ENCODE measurements at places on chromosomes 3 and 15.

- no peak for DNase-seq
Observed at GRCh38 chr3:89372456-89372855, 265.0 kb downstream of the EPHA3 start.

DNA sequence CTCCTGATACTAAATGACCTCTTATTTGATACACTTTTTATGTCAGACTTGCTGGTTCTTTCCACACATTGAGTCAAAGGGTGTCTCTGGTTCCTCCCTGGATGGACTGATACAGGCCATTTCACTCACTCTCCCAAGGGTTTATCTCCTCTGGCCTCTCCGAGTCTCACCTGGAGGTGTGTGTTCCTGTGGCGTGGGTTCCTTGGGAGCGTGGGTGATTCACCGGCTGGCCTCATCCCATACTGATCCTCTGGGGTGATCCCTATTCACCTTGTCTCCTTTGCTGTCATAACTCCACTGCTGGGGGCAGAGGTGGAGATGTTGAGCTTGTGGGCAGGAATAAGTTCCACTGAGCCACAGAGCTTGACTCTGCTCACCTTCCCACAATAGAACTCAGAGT lies 61.1 kb downstream of the ST6GAL1 start:
- no peak for DNase-seq

DNA sequence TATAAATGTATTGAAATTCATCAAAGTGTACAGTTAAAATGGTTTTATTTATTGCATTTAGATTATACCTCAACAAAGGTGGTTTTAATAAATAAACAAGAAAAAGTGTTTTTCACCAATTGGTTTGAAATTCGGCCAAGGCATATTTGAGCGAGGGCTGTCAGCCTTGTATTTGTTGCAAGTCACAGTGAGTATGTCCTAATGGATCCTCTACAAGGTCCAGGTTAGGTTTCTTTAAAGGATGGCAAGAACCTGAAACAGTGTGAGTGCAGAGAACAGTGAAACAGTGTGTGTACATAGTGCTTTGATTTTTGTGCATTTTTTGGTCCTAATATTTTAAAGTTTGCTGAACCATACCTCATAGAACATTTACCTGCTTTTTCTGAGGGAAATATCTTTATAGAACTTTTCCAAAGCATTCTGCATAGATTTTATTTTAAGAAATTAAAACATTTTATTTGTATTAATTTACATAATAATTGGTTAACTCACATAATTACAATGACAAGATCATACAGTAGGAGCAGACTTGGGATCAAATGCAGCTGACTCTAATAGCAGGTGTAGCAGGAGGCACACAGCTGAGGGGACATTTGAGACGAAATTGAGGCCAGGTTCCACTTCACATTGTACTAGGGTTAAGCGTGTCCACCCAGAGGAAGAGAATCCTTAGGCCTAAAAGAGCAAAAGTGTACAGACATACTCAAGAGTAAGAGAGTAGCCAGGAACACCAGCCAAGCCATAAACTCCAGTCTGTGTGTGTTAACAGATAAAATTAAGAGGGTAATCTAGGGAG lies 428.8 kb upstream of the TPRG1 start:
- no peak for DNase-seq

DNA sequence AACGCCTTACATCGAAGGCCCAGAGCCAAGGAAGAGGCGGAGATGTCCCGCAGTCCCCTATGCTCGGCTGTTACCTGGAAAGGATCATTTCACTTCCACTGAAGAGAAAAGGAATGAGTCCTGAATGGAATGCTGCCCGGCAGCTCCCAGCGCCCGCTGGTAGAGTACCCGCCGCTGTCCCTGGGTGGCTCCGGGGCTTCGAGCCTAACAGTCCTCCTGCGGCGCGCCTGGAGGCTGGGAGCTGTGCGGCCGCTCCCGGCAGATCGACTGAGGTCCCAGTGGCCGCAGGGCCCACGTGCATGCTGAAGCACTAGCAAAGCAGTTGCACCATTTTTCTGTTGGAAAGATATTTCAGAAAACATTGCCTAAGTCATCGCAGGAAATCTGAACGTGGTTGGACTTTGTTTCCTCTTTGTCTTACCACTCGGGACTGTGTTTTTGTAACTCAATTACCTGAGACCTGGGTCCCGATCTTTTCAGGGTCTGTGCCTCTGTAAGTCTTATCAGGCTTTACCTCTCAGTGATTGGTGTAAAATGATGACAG lies 984 bp downstream of the RNU6-1 start:
- no peak for DNase-seq

DNA sequence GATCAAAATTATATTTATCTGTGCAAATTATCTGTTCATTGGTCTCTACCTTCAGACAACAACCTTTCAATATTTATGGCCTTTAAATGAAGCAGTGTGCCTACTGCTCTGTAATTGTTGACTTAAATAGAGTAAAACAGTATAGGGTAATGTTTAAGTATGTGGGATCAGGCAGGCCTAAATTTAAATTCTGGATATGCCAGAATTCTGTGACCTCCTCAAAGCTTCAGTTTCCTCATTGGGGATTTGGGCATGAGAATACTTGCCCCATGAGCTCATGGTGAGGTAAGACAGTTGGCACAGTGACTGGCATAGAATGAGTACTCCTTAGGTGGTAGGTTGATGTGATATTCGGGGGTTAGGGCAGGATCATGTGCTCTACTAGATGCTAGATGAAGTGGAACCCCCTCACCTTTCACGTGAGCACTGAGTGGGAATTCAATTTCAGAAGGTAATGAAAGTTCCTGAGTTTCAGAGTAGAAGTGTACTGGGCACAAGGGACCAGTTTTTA lies 14.9 kb downstream of the ARL8B start:
- DNase-seq: no peak

DNA sequence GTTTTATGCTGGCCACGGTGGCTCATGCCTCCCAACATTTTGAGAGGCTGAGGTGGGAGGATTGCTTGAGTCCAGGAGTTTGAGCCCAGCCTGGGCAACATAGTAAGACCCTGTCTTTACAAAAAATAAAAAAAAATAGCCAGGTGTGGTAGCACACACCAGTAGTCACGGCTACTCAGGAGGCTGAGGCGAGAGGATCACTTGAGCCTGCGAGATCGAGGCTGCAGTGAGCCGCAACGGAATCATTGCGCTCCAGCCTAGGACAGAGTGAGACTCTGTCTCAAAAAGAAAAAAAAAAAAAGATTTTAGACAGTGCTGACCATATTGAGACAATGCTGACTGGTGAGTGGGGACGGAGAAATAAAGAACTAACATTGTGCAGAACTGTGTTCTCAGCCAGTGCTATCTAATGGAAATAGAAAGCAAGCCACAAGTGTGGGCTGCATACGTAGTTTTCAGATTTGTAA lies 67.2 kb downstream of the ST6GAL1 start:
- no peak for DNase-seq

All from AG04449 (cell line).